ENCODE measurements at places on chromosomes 1 and 21.

- no peak for DNase-seq
Measured at GRCh38 chr1:44158871-44159270, 17.4 kb upstream of the KLF18 start.

DNA sequence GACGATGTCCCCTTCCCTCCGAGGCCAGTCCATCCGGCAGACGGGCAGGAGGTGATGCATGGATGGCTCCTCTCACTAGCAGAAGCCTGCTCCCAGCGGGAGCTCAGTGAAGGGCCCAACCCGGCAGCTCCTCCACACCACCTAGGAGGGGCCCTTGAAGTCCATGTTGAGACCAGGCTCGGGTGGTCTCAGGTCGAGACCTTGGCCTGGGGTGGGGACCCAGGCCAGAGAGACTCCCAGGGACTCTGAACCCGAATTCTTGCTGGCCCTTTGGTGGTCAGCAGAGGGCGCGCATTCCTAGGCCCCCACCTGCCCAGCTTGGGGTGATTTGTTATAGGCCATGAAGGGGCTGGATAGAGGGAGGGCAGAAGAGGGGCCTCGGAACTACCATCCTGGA lies 642 bp upstream of the NT5C1A start:
- DNase-seq = no peak

GRCh38 chr1:167739752-167740151 lies 18.0 kb downstream of the MPZL1 start:
- no peak for DNase-seq

- DNase-seq = no peak
Measured at GRCh38 chr1:82695443-82695842, 894.7 kb downstream of the ADGRL2 start.

Measured in KBM-7 (cell line).